MCF 10A (cell line): ENCODE measurements at places on chromosomes 12 and 14. TPM values are rescaled to one million over a fixed set of nuclear protein-coding genes. Genes with fewer than 3 reads are reported as not detected.
A peak's percentile ranks its signal among the peaks of the same experiment; 100 is the strongest.

The IQSEC3 gene
- not detected in 2 replicates for total RNA-seq

GRCh38 chr14:100381395-100382105 lies 58.4 kb downstream of the SLC25A47 start:
- DNase-seq: no peak
- H3K27ac ChIP-seq: no peak overlapping the region
- H3K36me3 ChIP-seq: peaks cover 15% of the 10 kb centered on the region
- no peaks in the 10 kb centered on the region for H3K27me3 ChIP-seq
- peaks cover 24% of the 10 kb centered on the region for H3K4me1 ChIP-seq

DNA sequence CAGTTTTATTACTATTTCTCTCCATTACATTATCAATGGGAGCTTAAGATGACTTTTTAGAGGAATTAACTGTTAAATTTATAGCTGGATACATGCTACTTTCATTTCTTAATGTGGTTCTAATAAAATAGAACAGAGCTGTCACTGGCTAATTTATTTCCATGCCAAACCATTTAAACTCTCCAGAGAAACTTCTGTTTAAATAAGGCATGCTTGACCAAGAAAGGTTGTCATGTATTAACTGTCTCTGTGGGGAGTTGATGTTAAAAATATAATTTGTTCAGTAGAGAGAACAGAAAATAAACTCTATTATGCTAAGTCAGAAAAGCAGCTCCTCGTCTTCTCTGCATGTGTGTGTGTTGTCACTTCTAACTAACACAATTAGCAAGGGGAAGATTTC lies 447.4 kb downstream of the SLC16A7 start:
- no peak for DNase-seq
- H3K27ac ChIP-seq: no peak overlapping the region
- H3K36me3 ChIP-seq: no peaks in the 10 kb centered on the region
- H3K27me3 ChIP-seq: no peaks in the 10 kb centered on the region

DNA sequence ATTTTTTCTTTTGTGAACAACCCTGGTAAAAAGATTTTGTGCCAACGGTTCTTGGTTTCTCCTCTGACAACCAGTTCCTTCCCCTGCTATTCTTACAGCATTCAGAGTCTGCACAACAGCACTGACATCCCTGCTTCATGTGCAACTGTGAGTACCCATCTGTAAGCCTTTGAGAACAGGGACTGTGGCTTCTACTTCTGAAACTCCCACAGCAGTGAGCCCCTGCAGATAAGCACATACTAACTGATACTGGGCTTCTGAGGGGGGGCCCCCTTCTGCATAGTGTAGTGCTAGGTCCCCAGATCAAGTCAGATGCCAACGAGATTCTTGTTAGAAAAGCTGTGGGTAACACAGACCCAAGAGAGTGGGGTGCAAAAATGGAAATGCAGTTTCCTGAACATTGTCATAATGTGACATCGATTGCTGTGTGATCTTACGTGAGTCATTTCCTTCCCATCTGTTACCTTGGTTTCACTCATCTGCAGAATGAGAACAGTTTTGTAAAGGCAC lies 11.1 kb upstream of the NINJ2 start:
- H3K36me3 ChIP-seq: no peaks in the 10 kb centered on the region
- no peak overlapping the region for H3K4me3 ChIP-seq
- H3K4me1 ChIP-seq: no peaks in the 10 kb centered on the region
- H3K27me3 ChIP-seq: no peaks in the 10 kb centered on the region
- H3K27ac ChIP-seq: no peak overlapping the region

The CCDC85C gene
- total RNA-seq: 19.1 and 29.9 TPM in 2 replicates

The TRPV4 gene
- total RNA-seq: 0.09 and 0.15 TPM in 2 replicates

DNA sequence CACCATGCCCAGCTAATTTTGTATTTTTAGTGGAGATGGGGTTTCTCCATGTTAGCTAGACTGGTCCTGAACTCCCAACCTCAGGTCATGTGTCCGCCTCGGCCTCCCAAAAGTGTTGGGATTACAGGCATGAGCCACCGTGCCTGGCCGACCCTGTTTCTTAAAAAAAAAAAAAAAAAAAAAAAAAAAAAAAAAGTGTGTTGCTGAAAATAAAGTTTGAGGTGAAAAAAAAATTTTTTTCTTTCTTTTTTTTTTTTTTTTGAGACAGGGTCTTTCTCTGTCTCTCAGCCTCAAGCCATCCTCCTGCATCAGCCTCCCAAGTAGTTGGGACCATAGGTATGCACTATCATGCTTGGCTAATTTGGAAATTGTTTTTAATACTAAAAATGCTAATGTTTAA lies 11.3 kb downstream of the RBM25 start:
- H3K4me1 ChIP-seq: peaks cover 6% of the 10 kb centered on the region
- no peak overlapping the region for H3K27ac ChIP-seq
- no peak for DNase-seq
- H3K36me3 ChIP-seq: peaks cover 62% of the 10 kb centered on the region
- no peak overlapping the region for H3K4me3 ChIP-seq

DNA sequence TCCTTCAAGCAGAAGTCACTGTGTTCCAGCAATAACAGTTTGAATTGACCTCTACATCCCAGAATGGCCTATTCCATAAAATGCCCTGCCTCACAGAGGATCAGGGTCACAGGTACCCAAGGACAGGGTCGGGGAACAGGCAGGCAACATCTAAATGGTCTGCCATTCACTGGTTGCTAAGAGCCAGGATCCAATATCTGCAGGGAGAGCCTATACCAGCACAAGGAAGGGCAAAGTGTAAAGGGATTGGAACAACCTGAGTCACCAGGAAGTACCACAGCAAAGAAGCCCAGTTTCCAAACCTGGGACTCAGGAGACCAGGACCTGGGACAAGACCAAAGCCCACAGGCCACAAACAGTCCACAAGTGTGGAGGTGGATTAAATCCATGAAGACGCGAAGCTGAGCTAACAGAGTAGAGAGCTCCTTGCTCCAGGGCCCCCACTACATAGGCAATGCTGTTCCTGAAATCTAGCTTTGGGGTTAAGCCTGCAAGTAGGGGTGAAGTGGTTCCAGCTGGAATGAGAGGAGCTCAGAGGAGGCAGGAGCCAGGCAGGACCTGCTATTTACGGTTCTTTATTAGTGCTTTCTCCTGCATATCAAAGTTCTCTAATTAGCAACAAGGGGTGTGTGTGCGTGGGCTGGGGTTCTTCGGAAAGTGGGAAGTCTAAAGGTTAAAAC lies 274.3 kb downstream of the BCL11B start:
- H3K27ac ChIP-seq: no peak overlapping the region
- no peak overlapping the region for H3K4me3 ChIP-seq
- no peaks in the 10 kb centered on the region for H3K4me1 ChIP-seq

DNA sequence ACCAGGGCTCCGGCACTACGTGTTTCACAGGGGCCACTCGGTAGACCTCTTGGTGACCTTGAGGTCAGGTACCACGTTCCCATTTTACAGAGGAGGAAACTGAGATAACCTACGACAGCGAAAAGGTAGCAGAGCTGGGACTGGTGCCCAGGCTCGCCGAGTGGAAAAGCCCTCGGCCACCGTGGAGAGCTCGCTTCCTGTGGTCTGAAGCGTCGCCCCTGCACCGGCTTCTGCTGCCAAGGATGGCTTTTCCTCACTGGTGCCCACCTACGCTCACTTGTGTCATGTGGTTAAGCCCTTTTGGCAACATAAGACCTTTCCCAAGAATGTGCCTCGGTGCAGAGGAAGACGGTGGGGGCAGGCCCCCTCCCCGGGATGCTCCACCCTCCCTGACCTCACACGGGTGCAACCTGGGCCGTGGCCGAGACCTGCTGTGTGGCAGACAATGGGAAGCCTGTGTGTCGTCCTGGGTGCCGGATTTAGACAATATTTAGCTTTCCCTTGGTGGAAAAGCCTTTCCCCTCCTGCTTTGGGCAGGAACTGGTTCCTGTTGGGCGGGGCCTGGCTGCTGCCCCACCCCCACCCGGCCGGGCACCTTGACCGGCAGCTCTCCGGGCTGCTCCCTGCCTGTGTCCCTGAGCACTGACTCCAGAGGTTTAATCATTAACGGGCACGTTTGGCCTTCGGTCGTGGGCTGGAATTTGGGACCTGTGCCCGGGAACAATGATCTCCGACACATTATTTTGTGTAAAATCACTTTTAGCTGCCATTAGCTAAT lies 32.4 kb upstream of the PPP1R13B start:
- H3K4me3 ChIP-seq: peak overlapping the region; percentile 54
- peak; percentile 52 for DNase-seq
- no peak overlapping the region for H3K27ac ChIP-seq
- no peaks in the 10 kb centered on the region for H3K27me3 ChIP-seq
- H3K36me3 ChIP-seq: no peaks in the 10 kb centered on the region
- H3K4me1 ChIP-seq: no peaks in the 10 kb centered on the region

The KRT4 gene
- total RNA-seq: not detected in 2 replicates

GRCh38 chr14:90903101-90903500 lies 86.9 kb upstream of the TTC7B start:
- no peak overlapping the region for H3K27ac ChIP-seq
- no peaks in the 10 kb centered on the region for H3K4me1 ChIP-seq
- DNase-seq: peak; percentile 71
- H3K27me3 ChIP-seq: no peaks in the 10 kb centered on the region

GRCh38 chr12:8145754-8146441 lies 10.9 kb upstream of the ZNF705A start:
- no peak overlapping the region for H3K4me3 ChIP-seq
- DNase-seq: no peak
- no peak overlapping the region for H3K27ac ChIP-seq
- H3K27me3 ChIP-seq: peaks cover 9% of the 10 kb centered on the region
- no peaks in the 10 kb centered on the region for H3K36me3 ChIP-seq

DNA sequence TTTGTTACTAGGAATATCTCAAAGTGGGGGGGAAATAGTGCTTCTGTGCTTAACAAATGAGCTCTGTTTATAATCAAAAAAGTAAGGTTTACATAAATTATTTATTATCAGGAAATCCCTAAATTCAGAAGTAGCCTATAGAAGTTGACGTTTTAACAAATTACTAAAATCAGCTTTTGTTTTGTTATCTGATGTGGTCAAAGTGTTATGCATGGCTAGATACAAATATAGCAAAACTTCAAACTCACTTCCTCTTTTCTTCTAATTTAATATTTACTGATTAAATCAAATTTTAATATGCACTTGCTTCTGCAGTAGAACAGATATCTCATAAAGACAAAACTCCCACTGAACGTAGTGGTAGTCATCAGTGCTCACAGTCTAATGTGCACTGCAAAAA lies 47.5 kb downstream of the GARIN6 start:
- no peak overlapping the region for H3K4me3 ChIP-seq
- H3K27ac ChIP-seq: no peak overlapping the region
- DNase-seq: no peak
- no peaks in the 10 kb centered on the region for H3K4me1 ChIP-seq

GRCh38 chr12:124588751-124589267 lies 21.4 kb upstream of the NCOR2 start:
- no peaks in the 10 kb centered on the region for H3K27me3 ChIP-seq
- no peaks in the 10 kb centered on the region for H3K36me3 ChIP-seq
- peak overlapping the region; percentile 32 for H3K4me3 ChIP-seq

The TOMM20L gene
- total RNA-seq: not detected in 2 replicates

The MUCL1 gene
- not detected in 2 replicates for total RNA-seq

The SLC39A5 gene
- not detected in 2 replicates for total RNA-seq

GRCh38 chr14:71358209-71358931 lies 451.1 kb downstream of the PCNX1 start:
- H3K4me3 ChIP-seq: no peak overlapping the region
- DNase-seq: no peak
- peaks cover 30% of the 10 kb centered on the region for H3K4me1 ChIP-seq
- H3K36me3 ChIP-seq: peaks cover 4% of the 10 kb centered on the region
- no peak overlapping the region for H3K27ac ChIP-seq

GRCh38 chr12:49339464-49339861 lies 2.5 kb upstream of the C1QL4 start:
- H3K27ac ChIP-seq: no peak overlapping the region
- H3K36me3 ChIP-seq: no peaks in the 10 kb centered on the region
- peaks cover 26% of the 10 kb centered on the region for H3K27me3 ChIP-seq
- DNase-seq: no peak
- no peak overlapping the region for H3K4me3 ChIP-seq

GRCh38 chr14:104496095-104496494 lies 83.5 kb upstream of the C14orf180 start:
- H3K4me1 ChIP-seq: no peaks in the 10 kb centered on the region
- H3K27ac ChIP-seq: no peak overlapping the region
- no peaks in the 10 kb centered on the region for H3K36me3 ChIP-seq
- no peak for DNase-seq
- H3K4me3 ChIP-seq: no peak overlapping the region
- peaks cover 61% of the 10 kb centered on the region for H3K27me3 ChIP-seq

The HHIPL1 gene
- total RNA-seq: 0.10 TPM in 1 of 2 replicates, not detected in the other

- no peaks in the 10 kb centered on the region for H3K4me1 ChIP-seq
- H3K27ac ChIP-seq: no peak overlapping the region
- DNase-seq: no peak
- H3K27me3 ChIP-seq: no peaks in the 10 kb centered on the region
- H3K4me3 ChIP-seq: no peak overlapping the region
- H3K36me3 ChIP-seq: no peaks in the 10 kb centered on the region
These were observed 28.4 kb upstream of the PTPRR start for GRCh38 chr12:70948976-70949336.

GRCh38 chr12:72268386-72268785 lies 3.8 kb upstream of the TRHDE start:
- no peaks in the 10 kb centered on the region for H3K4me1 ChIP-seq
- peaks cover 13% of the 10 kb centered on the region for H3K27me3 ChIP-seq
- no peak overlapping the region for H3K4me3 ChIP-seq
- DNase-seq: no peak
- H3K27ac ChIP-seq: no peak overlapping the region
- H3K36me3 ChIP-seq: no peaks in the 10 kb centered on the region

The HPD gene
- total RNA-seq: 0.21 TPM in 1 of 2 replicates, not detected in the other

GRCh38 chr12:22625762-22626294 lies 857 bp downstream of the ETNK1 start:
- H3K27me3 ChIP-seq: no peaks in the 10 kb centered on the region
- peaks cover 7% of the 10 kb centered on the region for H3K36me3 ChIP-seq
- peaks cover 25% of the 10 kb centered on the region for H3K4me1 ChIP-seq
- DNase-seq: peak; percentile 65
- peak overlapping the region; percentile 100 for H3K4me3 ChIP-seq

GRCh38 chr12:58541300-58541690 lies 379.0 kb downstream of the LRIG3 start:
- peaks cover 20% of the 10 kb centered on the region for H3K4me1 ChIP-seq
- H3K36me3 ChIP-seq: no peaks in the 10 kb centered on the region
- no peaks in the 10 kb centered on the region for H3K27me3 ChIP-seq
- DNase-seq: no peak
- H3K4me3 ChIP-seq: no peak overlapping the region
- no peak overlapping the region for H3K27ac ChIP-seq

The LTBR gene
- total RNA-seq: 158 and 169 TPM in 2 replicates

GRCh38 chr12:70744178-70744577 lies 106.9 kb upstream of the PTPRB start:
- H3K27me3 ChIP-seq: no peaks in the 10 kb centered on the region
- H3K27ac ChIP-seq: no peak overlapping the region
- H3K36me3 ChIP-seq: no peaks in the 10 kb centered on the region

- no peak overlapping the region for H3K27ac ChIP-seq
- no peaks in the 10 kb centered on the region for H3K27me3 ChIP-seq
- no peak for DNase-seq
These were observed 85.5 kb downstream of the CEP83 start for GRCh38 chr12:94374124-94374523.

DNA sequence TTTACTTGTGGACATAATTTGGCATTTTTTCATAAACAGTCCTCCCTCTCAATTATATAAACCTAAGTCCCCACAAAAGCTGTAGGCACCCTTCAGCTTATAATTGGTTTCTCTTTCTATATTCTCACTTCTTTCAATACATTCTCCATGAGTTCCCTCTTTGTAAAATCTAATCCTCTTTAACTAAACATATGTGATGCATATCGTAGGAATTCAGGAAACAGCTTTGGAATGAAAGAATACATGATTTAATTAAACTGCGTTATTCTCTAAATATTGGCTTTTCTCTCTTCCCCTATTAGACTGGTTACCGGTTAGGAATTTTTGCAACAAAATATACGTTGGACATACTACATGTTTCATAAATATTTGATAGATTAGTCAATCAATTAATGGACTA lies 1122.6 kb downstream of the FLRT2 start:
- H3K27me3 ChIP-seq: no peaks in the 10 kb centered on the region
- no peak overlapping the region for H3K4me3 ChIP-seq
- no peak for DNase-seq
